ENCODE measurements at places on chromosomes 2 and 18.

- no peak for DNase-seq
These were observed 17.9 kb downstream of the ANKMY1 start for GRCh38 chr2:240539906-240540305.

- DNase-seq = no peak
These were observed 32.2 kb upstream of the ST3GAL5 start for GRCh38 chr2:85920810-85921545.

DNA sequence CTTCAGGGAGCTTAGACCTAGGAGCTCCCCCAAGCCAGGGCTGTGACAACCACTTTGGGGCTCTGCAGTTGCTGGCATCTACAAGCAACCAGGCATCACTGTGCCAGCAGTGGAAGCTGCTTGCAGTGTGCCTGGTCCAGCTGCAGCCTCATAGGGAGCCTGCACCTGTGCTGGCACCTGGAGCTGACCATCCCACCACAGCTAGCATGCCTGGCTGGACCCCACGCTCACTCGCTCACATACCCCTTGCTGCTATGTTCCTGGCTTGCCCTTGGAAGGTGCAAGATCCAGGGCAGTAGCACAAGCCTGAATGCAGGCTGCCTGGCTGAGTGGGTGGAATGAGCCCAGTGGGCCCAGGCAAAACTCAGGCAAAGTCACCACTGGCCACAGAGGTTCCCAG, 82.5 kb downstream of the ZNF804A start:
- DNase-seq = no peak

- DNase-seq = peak; percentile 92
These were observed 154.3 kb downstream of the EIPR1 start for GRCh38 chr2:3223080-3223923.

- DNase-seq = no peak
These were observed 18.9 kb downstream of the PIK3C3 start for GRCh38 chr18:41973983-41974382.

GRCh38 chr2:47657886-47658489, 125.0 kb upstream of the MSH6 start:
- no peak for DNase-seq

- no peak for DNase-seq
These were observed 437.6 kb downstream of the NCKAP5 start for GRCh38 chr2:133130548-133131246.

DNA sequence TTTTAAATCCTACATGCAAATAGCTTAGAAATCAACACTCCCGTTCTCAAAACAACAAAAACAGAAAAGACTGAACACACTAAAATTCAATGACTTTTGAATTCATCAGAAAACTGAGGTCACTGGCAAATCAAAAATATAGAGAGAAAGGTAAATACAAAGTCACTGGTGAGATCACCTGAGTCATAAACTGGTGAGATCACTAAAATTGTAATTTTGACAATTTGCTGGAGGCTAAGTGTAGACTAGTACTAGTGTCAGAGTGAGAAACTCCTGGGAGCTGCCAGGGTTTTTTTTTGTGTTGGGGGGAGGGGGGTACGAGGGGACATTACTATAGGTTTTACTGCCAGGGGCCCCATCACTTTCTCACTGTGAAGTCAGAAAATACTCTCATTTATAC, 1876.0 kb upstream of the CELF4 start:
- no peak for DNase-seq

DNA sequence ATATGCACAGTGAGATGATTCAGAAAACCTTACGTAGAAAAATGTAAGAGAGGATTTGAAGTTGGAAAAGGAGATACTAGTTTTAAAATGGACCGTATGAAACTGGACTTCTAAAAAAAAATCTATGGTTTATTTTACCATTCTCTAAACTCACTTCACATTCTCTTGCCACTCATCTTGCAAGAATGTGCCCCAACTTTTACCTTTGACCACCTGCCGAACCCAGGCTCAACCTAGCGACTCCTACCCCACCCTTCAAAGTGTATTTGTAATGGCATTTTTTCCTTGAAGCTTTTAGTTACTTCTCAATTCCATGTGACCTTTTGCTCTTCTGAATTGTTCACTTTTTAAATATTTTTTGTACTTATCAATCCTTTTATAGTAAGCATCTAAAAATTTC, 160.8 kb downstream of the PHLPP1 start:
- no peak for DNase-seq

- DNase-seq = no peak
These were observed 165.2 kb downstream of the SUCLG1 start for GRCh38 chr2:84293791-84294380.

- DNase-seq = no peak
These were observed 78.3 kb downstream of the ADAM23 start for GRCh38 chr2:206521612-206522011.

DNA sequence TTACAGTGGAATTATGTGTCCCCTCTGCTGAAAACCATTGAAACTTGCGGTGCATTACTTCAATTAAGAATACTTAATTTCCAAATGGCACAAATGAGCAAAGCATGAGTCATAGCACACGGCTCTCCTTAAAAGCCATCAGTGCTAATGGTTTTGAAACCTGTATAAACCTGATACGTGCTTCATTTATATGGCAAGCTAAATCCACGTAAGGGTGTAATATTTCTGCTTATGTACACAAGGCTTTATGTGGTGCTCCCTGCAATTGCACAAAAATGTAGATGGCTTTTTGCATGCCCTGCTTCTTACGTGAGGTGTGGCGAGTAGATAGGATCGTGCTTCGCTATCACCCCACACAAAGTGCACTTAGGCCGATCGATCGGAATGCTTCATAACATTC, 840.9 kb downstream of the GALR1 start:
- no peak for DNase-seq

GRCh38 chr2:113776949-113777348, 20.5 kb upstream of the SLC35F5 start:
- DNase-seq = no peak

GRCh38 chr2:192216336-192216735, 21.6 kb upstream of the TMEFF2 start:
- DNase-seq = no peak

GRCh38 chr2:119680457-119681202, 1.6 kb downstream of the TMEM177 start:
- no peak for DNase-seq

DNA sequence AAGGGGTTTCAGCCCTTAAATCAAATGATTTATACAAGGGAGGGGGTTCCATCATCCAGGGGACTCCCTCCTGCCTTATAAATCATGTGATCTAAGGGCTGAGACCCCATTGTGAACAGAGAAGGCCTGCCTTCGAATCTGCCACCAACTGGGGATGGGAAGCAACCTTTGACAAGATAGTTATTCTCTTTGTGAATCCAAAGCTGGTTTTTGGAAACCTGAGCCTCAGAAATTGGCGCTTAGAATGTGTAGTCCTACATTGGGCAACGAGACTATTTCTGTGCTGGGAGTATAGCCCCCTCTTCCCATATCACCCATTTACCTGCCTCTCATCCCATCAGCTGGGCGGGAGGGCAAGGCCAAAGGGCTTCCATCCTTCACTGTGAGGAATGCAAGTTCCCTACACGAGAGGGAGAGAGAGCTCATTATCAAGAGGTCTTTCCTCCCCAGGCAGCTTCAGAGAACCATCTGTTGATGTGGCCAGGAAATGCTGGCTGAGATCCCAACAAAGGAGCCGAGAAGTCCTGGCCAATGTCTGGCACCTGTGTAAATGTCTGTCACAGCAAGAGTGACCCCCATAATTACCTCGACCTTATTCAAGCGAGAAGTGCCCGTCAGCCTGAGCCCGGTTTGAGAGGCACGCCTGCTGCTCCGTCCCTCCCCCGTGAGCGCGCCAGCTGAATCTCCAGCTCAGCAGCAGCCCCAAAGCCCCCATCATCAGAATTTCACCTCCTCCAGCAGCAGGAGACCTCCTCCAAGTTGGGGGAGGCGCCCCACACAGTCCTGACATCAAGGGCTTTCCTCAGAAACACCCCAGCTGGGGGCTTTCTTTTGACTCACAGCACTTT, 48.4 kb upstream of the APCDD1 start:
- no peak for DNase-seq

DNA sequence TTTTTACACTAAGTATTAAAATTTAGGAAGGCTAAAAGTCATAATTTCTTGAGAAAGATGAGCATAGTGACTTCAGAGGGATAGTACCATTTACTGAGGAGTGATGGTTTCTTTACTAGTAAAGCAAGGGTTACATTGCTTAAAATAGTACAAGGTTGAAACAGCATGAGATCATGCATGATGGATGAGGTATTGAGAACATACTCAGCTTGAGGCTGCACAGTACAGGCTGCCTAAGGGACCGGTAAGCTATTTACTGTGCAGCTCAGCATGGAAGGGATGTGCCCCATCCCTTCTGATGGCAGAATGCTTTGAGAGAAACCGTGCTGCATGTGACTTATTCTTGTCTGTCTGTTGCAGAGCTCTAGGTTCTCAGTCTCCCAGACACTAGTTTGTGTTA, 122.1 kb downstream of the EML6 start:
- DNase-seq = no peak
